ENCODE measurements at places on chromosomes 7 and 10.

DNA sequence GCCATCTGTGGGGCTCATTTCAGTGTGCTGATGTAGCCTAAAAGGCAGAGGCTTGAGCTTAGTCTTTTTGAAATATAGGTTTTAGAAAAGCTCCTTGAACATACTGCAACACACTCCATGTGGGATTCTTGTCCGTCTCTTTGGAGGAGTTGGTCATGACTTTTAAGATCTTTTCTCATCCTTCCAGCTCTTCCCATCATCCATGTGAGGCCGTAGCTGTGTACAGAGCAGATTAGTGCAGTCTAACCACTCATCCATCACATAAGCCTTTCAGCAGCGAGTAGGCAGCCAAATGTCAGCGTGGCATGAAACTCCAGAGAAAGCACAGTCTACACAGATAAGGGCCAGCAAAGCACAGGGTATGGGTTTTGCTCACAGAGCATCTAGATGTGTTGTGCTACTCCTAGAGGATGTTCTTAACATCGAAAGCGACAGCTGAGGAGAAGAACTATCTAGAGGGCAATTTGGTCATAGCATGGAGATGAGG is 28.1 kb upstream of the NPVF start:
- no peak for DNase-seq

DNA sequence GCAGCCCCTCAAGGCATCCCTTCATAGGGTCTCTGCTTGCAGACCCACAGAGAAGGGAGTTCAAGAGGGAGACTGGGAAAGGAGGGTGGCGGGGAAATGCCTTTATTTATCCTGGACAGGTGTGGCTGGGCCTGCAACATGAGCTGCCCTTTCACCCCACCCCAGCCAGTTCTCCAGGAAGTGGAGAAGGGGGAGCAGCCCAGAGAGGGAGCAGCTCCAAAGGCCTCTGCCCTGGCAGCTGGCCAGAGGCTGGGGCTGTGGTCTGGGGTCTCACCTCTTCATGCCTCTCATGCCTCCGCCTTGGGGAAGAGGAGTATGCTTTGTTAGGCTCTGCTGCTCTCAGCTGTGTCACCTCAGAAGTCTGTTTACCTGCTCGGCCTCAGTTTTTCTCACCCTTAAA is 3.1 kb downstream of the LDB3 start:
- DNase-seq = no peak

GRCh38 chr7:3326246-3326645 is 25.2 kb downstream of the SDK1 start:
- no peak for DNase-seq

GRCh38 chr7:37947138-37947940 is 26.9 kb downstream of the EPDR1 start:
- no peak for DNase-seq

- no peak for DNase-seq
Measured at GRCh38 chr7:112302566-112302965, 96.1 kb downstream of the ZNF277 start.
